GM12864 (cell line): ENCODE measurements at places on chromosomes 7 and 10.

- DNase-seq: no peak
Measured at GRCh38 chr7:88169717-88170320, 50.0 kb downstream of the SRI start.

DNA sequence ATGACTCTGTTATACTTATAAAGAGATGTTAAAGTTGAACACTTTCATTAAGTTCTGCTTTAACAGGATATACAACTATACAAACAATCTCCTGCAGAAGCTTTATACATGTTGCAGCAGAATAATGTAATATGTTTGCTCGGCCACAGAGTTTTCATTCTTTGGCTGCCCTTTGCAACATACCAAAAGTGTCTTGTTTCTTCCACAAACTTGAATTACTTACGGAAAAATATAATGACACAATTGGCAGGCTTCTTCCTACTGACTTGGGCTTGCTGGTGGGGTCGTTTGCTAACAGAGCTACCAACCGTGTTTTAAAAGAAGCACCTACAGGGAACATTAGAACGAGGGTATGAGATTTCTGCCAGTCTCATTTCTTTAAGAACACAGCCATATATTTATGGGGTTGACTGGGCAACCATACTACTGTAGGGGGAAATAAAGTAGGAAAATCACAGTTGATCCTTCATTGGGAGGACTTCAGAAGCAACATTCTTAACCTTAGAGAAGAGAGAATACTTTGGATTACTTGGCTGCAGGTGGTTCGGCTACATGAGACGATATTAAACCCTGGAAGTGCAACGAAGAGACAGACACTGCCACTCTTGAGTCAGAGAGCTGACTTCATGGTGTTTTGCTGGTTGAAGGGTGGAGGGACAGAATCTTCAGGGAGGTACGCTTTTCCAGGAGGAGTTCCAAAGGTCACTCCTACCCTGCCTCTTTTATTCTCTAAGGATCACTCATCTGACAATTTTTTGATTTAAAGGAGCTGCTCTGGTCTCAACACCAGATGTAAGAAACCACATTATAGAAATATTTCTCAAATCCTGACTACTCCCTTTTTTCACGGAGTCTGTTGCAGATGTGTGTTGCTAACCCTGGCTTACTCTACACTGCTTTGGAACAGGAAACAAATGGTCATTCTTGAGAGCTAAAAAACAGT lies 123.9 kb downstream of the SEMA3C start:
- no peak for DNase-seq

- no peak for DNase-seq
Measured at GRCh38 chr10:50740293-50740648, 535 bp downstream of the ASAH2B start.

DNA sequence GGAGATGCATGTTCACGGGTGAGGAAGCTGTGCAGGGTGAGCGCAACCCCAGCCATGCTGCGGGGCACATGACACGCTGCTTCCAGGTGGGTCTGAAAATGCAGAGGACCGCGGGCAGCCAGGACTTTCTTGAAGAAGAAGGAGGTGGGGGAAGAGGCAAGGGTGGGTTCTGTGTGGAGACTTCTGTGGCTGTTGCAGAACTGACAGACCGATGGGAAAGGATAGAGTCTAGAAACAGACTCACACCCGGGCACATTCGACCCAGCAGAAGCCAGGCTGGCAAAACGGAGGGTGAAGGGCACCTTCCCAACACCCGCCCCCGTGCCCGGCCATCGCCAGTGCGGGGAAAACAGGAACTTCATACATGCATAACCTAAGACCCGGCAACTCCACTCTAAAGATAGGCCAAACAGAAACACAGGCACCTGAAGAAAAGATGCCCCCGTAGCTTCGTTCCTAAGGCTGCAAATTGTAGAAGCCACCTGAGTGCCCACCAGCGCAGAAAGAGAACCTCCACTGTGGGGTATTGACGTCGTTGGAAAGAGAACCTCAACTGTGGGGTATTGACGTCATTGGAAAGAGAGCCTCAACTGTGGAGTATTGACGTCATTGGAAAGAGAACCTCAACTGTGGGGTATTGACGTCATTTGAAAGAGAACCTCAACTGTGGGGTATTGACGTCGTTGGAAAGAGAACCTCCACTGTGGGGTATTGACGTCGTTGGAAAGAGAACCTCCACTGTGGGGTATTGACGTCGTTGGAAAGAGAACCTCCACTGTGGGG lies 4.8 kb upstream of the KNDC1 start:
- DNase-seq: no peak

DNA sequence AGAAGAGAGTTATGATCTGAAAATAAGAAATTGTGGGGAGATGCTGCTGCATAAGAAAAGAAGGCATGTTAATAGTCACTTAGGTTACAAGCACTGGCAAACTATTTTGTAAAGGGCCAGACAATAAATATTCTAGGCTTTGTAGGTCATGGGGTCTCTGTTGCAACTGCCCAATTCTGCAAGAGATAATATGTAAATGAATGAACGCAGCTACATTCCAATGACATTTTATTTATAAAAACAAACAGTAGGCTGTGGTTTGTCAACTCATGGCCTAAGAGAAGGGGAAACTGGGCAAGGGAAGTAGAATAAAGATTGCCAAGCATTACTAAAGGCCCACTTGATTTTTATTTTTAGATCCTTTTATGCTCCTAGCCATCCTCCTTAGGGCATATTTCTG lies 133.1 kb downstream of the RAPGEF5 start:
- no peak for DNase-seq

DNA sequence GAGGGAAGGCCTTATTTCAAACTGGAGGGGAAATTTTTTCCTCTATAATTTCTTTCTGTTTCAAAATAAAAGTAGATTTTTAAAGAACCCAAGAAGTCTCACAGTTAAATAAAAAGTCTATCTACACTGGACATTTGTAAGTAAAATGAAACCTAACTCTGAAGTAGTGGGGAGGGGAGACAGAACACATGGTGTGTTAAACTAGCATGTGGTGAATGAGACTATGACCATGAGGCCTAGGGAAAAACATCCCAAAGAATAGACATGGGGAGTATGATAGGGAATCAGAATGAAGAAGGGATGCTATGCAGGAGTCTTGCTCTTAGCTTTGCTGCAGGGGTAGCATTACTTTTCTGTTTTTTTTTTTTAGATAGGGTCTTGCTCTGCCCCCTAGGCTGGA lies 1061.3 kb upstream of the LRRTM3 start:
- DNase-seq: no peak
